Stimulated activated CD8-positive, alpha-beta memory T cell treated with anti-CD3 and anti-CD28 coated beads, Interleukin-4, amount 100 ng/mL, for 1 hour (primary cell): ENCODE measurements at places on chromosomes 4 and X.

GRCh38 chr4:67785528-67785927 is 31.3 kb upstream of the GNRHR start:
- DNase-seq, result no peak

DNA sequence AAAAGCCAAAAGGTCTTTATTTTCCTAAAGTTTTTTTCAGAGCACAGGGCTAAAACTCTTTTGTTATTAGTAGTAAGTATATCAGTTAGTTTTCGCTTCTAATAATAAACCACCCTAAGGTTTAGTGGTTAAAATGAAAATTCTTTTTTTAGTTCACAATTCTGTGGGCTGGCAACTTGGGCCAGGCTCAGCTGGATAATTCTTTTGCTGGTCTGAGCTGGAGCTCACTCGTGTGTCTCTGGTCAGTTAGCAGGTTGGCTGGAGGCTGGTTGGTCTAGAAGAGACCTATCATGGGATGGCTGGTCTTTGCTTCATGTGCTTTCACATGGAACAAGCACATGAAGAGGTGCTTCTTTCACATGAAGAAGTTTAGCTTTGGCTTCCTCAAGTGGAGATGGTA is 227.1 kb upstream of the LCORL start:
- DNase-seq, result no peak

DNA sequence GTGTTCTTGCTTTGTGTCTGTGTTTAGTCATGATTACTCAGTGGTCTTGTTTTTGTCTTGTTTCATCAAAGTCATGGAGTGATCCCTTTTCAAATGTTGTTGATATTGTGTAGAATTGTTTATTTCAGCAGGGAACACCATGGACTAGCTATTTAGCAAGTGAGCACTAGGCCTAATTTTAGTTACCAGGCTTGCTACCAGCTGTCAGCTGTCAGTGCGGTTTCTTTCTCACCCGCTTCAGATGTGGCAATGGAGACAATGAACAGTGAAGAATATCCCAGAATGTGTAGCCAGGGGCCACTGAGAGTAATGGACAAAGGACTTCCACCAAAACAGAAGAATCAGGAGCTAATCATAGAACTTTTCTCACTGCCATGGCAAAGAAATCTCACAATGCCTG is 432.8 kb upstream of the FMR1 start:
- no peak for DNase-seq

GRCh38 chrX:34585561-34585960 is 71.5 kb downstream of the TMEM47 start:
- DNase-seq, result no peak

- DNase-seq, result no peak
These were observed 41.5 kb downstream of the DTHD1 start for GRCh38 chr4:36322921-36323354.

DNA sequence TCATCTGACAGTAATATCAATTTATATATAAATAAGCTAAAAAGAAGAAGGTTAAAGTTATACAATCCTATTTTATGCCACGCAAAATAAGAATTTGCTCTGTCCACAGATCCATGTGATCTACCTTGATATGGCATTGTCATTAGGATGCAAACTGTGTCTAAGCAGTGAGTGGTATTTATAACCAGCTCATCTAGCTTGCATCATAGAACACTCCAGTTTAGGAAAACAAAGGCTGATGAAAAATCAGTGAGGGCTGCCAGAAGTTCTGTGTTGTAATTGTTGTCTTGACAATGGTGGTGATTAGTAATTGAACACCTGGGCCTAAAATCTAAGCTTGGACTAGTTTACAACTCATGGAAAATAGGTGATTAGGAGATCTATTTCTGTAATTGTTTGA is 111.0 kb downstream of the CPE start:
- no peak for DNase-seq

GRCh38 chr4:150972592-150972991 is 42.5 kb downstream of the LRBA start:
- no peak for DNase-seq

- DNase-seq, result no peak
These were observed 79.2 kb downstream of the ARAP2 start for GRCh38 chr4:36164900-36165630.

- DNase-seq, result no peak
These were observed 52.1 kb upstream of the RHOH start for GRCh38 chr4:40144716-40145115.

- no peak for DNase-seq
These were observed 80.0 kb downstream of the JAKMIP1 start for GRCh38 chr4:6120361-6120760.

GRCh38 chrX:13649838-13650237 is 3.1 kb upstream of the TCEANC start:
- no peak for DNase-seq

- DNase-seq, result no peak
These were observed 60.4 kb downstream of the SHROOM2 start for GRCh38 chrX:9846631-9847030.

- no peak for DNase-seq
These were observed 29.9 kb upstream of the UBE2NL start for GRCh38 chrX:143854006-143854405.

- DNase-seq, result no peak
These were observed 39.1 kb upstream of the NPFFR2 start for GRCh38 chr4:71992571-71993312.

DNA sequence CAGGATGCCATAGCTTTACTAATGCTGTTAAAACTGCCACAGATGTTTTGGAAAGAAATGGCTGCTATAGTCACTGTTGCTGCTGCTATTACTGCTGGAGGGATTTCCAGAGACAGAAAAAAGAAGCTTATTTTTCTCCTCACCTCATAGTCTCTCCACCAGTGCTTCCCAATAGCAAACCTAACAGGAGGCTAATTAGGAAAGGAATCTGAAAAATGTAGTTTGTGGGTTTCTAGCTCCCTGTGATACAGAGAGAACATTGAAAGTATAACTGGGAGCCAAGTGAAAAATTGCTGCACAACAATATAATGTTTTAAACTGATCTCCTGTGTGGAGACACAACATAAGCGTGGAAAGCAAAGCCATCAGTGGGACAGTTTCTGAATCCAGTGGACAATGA is 8.6 kb upstream of the TSPAN7 start:
- DNase-seq, result no peak

DNA sequence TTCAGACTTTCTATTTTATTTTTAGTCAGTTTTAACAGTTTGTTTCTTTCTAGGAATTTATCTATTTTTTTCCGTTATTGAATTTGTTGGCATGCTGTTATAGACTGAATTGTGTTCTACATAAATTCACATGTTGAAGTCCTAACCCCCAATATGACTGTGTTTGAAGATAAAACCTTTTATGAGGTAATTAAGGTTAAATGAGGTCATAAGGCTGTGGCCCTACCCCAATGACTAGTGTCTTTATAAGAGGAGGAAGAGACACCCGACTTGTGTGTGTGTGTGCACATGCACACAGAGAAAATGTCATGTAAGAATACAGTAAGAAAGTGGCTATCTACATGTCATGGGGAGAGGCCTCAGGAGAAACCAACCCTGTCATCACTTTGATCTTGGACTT is 146.3 kb downstream of the BRWD3 start:
- no peak for DNase-seq

- no peak for DNase-seq
These were observed 4.9 kb downstream of the CFAP99 start for GRCh38 chr4:2423695-2424094.

DNA sequence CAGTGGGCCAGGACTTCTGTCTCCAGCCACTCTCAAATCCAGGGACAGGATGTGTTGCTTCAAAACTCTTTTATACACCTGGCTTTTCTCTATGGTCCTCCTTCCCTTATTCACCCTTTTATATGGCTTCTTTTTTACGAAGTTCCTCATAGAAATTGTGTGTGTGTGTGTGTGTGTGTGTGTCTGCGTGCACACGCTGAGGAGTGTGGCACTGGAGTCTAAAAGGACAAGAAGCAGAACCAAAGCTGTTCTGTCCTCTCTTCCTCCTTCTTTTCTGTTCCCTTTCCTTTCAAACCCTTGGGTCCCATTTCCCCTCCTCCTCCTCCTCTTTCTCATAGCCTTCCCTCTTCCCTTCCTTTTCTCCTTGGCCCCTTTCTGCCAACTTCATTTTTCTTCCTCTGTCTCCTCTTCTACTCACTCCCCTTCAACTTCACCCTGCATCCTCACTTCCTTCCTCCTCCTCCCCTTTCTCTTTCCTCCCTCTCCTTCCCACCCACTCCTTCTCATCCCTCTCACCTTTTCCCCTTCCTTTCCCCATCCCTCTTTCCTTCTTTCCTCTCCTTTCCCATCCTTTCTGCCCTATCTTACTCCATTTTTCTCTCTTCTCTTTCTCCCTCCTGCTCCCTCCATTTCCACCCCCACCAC is 360.5 kb downstream of the MID1IP1 start:
- DNase-seq, result no peak
